Central memory CD4-positive, alpha-beta T cell (primary cell): ENCODE measurements at places on chromosomes 5 and 9.

- no peak for DNase-seq
Measured at GRCh38 chr9:16726718-16727451, 143.6 kb downstream of the BNC2 start.

- peak; percentile 6 for DNase-seq
Measured at GRCh38 chr9:100472788-100473275, at the start of gene TMEFF1. TSS of gene TMEFF1 (plus strand) at chr9:100473149. CDS start at chr9:100473545, 396 bp downstream.

DNA sequence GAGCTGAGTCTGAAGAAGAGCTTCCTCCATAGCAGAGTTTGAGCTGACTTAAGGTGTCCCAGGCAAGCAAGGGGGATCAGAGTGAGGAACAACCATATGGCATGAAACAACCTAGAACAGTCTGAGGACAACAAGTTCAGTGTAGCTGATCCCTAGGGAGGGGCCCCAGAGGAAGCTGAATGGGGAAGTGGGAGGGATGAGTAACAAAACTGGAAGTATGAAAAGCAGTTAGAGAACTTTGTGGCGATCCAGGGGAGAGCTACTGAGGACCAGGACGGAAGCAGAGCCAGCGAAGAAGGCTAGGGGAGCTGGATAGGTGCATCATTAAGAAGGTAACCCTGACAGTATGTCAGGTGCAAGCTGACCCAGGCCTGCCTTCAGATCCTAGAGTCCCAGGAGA is 580.8 kb downstream of the BNC2 start:
- no peak for DNase-seq

DNA sequence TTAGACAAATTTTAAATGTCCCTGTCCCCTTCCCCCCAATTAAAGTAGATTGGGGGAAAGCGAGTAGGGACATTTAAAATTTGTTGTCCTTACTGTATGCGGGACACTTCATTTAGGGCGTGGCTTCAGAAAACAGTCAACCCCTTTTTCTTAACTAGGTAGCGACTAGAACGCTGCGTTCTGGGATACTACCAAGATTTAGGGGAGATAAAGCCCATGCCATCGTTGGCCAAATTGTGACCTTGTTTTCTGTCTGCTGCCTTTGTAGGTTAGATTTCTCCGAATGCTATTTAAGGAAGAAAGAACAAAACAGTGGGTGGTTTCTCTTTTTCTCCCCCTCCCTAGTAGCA is 1.2 kb downstream of the CKS2 start:
- no peak for DNase-seq

- DNase-seq: no peak
Measured at GRCh38 chr9:16675131-16675530, 195.3 kb downstream of the BNC2 start.

DNA sequence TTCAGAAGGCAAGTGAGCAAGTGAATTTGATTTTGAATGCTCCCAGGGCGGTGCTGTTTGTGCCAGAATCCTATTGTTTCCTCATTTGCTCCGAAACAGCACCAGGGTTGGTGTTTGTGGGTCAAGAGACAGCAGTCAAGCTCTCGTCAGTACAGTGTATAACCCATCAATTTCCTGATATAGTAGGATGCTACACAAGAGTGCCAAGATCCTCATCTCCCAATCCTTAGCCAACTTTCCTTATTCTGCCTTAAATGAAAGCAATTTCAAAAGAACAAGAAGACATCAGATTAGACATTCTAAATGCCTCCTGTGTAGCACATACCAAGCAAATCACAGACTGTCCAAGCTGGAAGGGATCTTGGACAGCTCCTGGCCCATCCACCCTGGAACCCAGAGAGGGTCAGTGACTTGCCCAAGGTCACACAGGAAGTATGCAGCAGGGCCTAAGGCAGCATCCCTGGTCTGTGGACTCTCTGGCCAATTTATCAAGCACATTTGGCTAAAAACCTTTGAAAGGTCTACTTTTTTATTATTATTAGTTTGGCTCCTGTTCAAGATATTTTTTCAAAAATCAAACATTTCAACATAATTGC is 4.5 kb downstream of the WHRN start:
- no peak for DNase-seq
